ENCODE measurements at places on chromosomes 4 and X. TPM values are rescaled to one million over a fixed set of nuclear protein-coding genes. Genes with fewer than 3 reads are reported as not detected.

- no peak for DNase-seq
Observed at GRCh38 chr4:144356941-144357381, 216.4 kb upstream of the GYPA start.

DNA sequence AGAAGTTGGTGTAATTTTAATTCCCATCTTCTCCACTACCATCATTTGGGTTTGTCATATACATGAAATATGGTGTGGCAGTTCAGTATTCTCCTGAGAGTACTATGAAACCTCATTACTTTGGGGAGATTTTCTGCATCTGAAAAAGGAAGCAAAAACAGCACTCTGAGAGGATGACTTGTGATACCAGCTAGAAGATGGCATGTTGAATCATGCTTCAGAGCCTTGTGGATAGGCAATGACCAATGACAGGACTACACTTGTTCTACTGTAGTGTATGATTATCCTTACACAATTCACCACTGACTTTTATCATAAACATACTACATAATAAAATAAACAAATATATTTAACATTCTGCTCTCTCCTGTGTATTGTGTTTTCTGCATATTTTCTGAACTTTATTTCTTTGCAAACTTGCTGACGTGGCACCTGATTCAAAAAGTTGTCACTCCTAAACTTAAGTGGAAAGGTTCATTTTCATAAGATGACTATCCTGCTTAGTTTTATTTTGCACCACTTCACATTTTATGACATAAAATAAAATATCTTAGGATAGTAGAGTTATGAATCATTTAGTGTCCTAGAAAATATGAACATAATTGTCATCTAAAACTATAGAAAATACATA, 991.3 kb downstream of the FSTL5 start:
- no peak for DNase-seq

- DNase-seq: no peak
Observed at GRCh38 chrX:12390301-12390700, 252.0 kb downstream of the FRMPD4 start.

DNA sequence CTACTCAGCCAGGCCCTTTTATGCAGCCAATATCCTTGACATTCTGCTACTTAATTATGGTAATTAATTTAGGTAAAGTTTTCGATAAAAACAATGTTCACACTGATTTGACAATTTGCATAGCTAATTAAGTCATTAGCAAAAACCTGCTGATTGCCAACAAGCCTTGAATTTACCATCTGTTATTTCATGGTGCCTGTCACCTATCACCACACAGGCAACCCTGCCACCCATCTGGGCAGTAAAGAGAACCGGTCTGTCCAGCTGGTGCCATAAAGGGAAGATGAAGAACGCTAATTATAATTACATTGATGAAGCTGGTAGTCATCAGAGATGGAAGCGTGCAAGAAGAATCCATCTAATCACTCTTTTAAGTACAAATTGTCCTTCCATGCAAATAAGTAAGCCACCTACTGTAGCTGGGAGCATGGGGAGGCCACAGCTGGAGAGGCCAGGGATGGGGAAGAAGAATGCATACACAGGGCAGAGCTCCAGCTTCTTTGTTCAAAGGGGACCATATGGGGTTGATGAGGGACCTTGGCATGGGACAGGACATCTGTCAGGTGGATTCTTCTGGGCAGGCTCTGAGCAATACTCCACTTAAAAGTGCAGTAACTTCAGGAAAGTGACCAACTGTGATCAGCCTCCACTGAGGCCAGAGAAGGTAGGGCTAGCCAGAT, 277.3 kb upstream of the TAPT1 start:
- no peak for DNase-seq

DNA sequence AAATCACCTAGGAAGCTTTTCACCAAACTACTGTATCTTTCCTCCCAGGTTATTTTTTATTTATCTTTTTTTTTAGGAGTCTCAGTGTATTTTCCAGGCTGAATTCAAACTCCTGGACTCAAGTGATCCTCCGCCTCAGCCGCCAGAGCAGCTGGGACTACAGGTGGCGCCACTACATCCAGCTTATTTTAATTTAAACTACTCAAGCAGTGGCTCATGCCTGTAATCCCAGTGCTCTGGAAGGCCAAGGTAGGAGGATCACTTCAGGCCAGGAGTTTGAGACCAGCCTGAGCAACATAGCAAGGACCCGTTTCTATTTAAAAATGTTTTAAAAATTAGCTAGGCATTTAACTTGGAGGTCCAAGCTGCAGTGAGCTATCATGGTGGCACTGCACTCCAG, 37.8 kb downstream of the LEF1 start:
- no peak for DNase-seq

DNA sequence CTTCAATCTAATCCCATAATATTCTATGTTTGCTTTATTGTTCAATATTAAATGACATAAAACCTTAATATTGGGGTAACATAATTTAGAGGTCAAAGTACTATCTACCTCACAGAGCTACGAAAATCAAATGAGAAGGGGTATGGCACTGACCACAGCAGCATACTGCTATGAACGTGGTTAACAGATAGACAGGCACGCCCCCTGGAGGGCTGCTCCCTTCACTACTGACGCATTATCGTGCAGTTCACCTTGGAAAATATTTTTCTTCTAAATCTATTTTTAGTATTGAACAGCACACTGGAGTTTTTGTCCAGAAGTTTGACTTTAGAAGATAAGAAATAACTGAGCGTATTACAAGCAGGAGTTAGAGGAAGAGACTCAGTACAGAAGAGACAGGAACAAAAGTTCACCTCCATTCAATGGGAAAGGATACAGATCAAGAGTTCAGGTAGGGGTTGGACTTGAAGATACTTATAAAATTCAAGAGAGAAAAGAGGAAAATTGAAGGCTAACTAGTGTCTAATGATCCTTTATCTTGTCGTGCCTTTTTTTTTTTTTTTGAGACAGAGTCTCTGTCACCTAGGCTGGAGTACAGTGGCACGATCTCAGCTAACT, 22.7 kb downstream of the MAP9 start:
- DNase-seq: peak; percentile 18

DNA sequence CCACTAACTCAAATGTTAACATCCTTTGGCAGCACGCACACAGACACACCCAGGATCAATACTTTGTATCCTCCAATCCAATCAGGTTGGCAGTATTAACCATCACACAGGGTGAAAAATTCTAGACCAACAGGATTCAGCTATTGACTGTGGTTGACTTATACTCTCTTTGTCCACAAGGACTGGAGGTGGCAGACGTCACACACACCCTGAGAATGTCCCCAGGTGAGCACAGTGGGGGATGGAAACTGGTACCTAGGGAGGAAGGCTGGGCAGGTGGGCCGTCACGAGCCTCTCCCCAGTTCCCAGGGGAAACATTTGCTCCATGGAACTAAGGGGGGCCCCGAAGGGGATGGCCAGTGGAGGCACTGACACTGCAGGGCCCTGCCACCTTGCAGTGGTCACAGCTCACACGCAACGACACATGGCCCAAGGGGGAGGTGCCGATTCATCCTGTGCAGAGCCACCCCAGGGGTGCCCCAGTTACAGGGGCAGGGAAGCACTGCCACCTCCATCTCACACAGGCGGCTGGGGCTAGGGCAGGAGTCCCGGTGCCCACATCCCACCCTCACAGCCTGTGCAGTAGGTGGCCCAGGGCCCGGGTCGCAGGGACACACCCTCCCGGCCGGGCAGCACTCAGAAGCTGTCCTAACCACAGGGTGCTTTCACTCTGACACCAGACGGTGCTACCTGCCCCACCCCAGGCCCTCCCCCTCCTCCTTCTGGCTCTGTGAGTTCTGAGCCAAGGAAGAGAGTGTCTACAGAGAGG, 17.4 kb downstream of the ZFYVE28 start:
- no peak for DNase-seq

- no peak for DNase-seq
Observed at GRCh38 chr4:52198294-52198693, 147.2 kb downstream of the SPATA18 start.

GRCh38 chr4:68404153-68404552, 43.1 kb upstream of the TMPRSS11E start:
- DNase-seq: no peak

DNA sequence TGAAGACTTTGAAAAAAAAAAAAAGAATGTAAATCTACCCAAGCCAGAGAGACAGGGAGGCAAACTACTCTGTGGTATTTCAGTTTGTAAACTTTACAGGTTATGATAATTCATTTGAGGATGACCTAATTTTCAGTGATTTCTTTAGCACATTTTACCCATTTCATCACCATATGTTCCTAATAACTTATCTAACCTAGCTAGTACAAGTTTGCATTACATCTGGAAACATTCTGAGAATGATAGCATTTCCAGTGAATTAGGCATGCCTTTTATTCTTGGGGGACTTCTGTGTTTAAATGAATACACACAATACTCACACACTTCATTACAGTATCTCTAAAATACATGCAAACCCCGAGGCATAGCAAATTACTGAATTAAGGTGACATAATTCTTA, 1055.5 kb downstream of the PCDH18 start:
- no peak for DNase-seq

DNA sequence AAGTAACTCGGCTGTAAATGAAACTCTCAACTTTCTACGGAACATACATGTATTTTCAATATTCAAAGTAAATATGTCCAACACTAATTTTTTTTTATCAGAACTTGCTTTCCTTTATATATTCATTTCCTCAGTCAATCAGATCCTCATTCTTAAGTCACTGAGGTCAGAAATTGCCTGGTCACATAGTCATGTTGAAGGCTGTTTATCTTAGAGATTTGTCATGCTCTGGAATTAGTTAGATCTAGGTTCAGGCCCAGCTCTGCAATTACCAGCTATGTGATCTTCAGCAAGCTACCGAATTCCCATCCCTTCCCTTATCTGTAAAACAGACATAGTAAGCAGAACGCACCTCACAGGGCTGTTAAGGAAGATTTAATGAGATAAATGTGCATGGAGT, 228.8 kb downstream of the SPCS3 start:
- no peak for DNase-seq

DNA sequence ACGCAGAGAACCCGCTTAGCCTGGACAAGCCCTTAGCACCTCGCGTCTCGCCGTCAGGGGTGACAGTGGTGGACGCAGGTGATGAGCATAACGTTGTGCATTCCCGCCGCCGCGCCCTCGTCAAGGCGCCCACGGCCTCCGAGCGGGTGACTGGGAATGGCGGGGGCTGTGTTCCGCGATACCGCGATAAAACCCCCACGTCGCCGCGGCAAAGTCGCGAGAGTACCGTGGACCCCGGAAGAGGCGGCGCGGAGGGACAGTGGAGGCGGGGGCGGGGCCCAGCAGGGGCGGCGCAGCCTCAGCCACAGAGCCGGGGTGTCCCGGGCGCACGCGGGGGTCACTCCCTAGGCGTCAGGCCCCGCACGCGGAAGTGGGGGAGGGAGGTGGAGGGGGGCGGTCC, 53.8 kb downstream of the ZFYVE28 start:
- DNase-seq: peak; percentile 78

- no peak for DNase-seq
Observed at GRCh38 chr4:117793845-117794480, 240.3 kb upstream of the NDST3 start.

- DNase-seq: no peak
Observed at GRCh38 chrX:72392042-72392441, 86.3 kb upstream of the CITED1 start.

DNA sequence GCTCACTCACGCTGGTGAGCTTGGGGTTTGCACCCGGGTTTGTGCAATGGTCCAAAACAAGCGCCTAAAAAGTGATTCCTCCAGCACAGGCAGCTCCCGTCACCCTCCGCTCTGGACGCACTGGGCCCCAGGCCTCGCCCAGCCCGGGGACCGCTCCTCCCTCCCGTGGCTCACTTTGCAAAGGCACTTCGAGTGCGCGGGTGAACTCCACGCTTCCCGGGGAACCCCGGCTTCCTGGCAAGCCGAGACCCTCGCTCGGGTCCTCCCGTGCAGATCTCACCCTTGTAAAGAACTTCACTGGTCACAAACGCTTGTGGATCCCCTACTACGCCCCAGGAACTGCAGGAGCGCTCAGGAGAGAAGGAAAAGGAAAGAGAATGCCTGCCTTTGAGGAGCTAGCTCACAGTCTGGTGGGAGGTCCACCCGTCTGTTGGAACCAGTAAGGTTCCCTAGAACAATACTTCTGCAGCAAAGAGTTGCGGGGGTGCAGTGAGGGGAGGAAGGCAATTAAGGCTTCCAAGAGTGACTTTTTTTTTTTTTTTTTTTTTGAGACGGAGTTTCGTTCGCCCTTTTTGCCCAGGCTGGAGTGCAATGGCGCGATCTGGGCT, at the start of gene CTPS2:
Gene CTPS2, minus strand, starts transcription at position 122 of the 608 bp plus-strand sequence. CDS start 9,767 bp downstream, outside the sequence.
- DNase-seq: peak; percentile 57

GRCh38 chrX:111047575-111047974, 48.4 kb upstream of the PAK3 start:
- DNase-seq: no peak

DNA sequence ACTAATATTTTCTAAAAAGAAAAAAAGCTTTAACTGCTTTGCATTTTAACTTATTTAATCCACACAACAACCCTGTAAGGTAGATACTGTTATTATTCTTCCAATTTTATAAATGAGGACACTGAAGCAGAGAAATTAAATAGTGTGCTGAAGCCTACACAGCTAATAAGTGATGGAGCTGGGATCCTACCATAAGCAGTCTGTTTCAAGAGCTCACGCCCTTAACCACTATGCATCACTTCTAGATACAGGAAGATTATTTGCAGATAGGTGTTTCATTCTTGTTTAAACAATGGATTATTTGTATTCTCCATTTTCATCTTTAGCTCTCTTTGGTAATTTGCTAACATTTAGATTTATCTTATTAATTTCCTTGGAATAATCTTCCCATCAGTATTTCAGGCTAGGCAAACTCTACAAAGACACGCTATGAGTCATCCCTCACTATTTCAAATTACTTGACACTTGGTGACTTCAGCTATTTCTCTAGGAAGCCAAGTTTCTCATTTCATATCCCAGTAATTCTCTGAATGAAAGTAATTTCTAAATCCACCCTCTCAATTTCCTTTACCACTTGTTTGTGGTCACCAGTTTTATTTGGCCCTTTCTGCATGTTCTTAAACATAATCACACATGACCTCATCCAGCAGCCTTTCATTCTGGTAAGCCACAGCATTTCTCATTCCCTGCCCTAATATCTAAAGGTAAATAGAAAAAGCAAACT, 67.3 kb downstream of the ASB9 start:
- DNase-seq: no peak

DNA sequence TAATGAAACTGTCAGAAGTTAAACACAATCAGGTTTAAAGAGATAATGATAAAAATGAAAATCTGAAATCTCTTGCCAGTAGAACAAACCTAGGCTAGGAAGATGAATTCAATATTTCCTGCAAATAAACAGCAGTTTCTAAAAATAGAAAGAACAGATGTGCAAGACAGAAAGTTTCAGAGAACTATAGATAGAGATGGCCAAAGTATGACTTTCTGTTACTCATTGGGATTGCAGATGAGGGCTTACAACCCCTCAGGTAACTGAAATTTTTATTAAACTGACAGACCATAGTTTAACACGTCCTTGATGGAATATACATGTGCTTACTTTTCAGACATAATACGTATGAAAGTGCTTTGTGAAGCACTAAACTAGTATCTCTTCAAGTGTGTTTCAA, 82.3 kb upstream of the PPARGC1A start:
- no peak for DNase-seq

SLC9B1 gene
- 1.0 TPM for total RNA-seq

GAGE12J gene
- total RNA-seq: not detected

RASSF6 gene
- not detected for total RNA-seq

GNPDA2 gene
- 19.0 TPM for total RNA-seq

ATP8A1 gene
- total RNA-seq: 23.8 TPM

PITX2 gene
- total RNA-seq: not detected

HEPH gene
- total RNA-seq: not detected

DDX3X gene
- 291 TPM for total RNA-seq

NEUROG2 gene
- total RNA-seq: not detected

TENM3 gene
- not detected for total RNA-seq

PRSS48 gene
- total RNA-seq: not detected

ABLIM2 gene
- total RNA-seq: 0.41 TPM

XKRX gene
- total RNA-seq: 0.41 TPM

PFKFB1 gene
- 0.54 TPM for total RNA-seq
